Stimulated activated CD8-positive, alpha-beta memory T cell treated with anti-CD3 and anti-CD28 coated beads, Interleukin-7, amount 100 ng/mL, for 4 hours (primary cell): ENCODE measurements at places on chromosomes 1 and 21.

DNA sequence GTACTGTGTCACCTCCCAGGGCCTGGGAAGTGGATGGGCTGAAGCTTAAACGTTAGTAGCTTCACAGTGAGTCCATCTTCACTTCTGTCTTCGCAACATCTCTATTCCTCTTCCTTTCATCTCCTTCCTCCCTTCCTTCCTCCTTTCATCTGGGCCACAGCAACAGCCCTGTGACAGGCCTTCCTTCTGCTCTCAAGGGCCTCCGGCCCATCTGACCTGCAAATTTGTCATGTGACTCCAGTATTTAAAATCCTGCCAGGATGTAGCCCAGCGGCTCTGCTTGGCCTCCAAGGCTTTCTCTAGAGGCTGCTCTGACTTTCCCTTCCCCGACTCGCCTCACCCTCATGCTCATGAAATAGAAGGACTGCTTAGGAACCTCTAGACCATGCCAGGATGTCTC, 10.9 kb upstream of the BATF3 start:
- no peak for DNase-seq

DNA sequence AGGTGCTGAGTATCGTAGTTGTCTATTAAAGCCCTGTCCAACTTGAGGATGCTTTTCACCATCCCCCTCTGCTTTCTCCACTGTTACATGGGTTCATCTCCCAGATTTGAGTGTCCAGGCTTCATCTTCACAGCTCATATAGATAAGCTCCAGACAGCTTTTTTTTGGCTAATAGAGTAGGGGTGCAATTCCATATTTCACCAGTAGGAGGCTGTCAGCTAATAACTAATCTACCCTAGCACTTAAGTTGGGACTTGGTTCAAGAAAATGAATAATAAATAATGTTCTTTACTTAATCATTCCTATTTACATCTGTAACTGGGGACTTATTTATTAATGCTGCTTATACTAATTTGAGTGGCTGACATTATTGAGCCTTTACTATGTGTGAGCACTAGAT, 124.5 kb downstream of the IGSF21 start:
- DNase-seq, result no peak

GRCh38 chr1:223041481-223041880, 101.6 kb downstream of the TLR5 start:
- no peak for DNase-seq

- no peak for DNase-seq
These were observed 550.0 kb downstream of the KIF26B start for GRCh38 chr1:245704765-245705164.

GRCh38 chr1:15410884-15411245, 1.2 kb downstream of the EFHD2 start:
- no peak for DNase-seq
